AML-193 (cell line): ENCODE measurements at places on chromosomes 16 and 17.
A peak's percentile ranks its signal among the peaks of the same experiment; 100 is the strongest.

DNA sequence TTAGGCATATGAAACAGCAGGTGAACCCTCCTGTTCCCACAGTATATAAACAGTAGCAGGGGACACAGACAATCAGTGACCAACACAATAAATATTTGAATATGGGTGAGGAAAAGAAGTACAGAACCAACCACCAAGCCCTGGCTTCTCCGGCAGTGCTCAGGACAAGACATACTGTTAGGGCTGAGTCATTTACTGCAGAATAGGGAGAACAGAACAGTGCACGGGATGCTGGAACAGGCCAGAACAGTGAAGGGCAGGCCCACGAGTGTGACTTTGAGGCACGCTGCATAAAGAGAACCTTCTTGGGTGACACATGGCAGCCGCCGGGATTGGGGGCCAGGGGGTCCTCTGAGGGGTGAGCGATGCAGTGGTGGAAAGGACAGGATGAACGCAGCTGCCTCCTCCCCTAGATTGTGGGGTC is 160.4 kb downstream of the CMIP start:
- no peak for DNase-seq

- no peak for DNase-seq
Measured at GRCh38 chr17:5211458-5211857, 19.8 kb upstream of the ZNF594 start.

DNA sequence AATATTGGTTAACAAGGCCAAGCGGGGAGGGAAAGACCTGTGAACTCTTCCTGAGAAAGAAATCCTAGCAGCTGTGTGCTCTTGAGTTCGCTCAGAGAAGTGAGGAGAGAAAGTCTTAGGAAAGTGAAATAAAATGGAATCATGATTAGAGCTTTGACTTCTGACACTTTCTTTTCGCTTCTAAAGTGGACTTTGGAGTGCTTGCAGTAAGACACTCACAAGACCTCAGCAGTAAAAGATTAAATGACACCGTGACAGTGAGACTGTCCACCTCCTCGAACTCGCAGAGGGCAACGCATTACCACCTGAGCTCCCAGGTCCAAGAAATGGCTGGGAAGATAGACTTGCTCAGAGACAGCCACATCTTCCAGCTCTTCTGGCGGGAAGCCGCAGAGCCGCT is 71.2 kb downstream of the RNF213 start:
- no peak for DNase-seq

GRCh38 chr17:50062293-50063243 is 6.7 kb downstream of the ITGA3 start:
- no peak for DNase-seq

DNA sequence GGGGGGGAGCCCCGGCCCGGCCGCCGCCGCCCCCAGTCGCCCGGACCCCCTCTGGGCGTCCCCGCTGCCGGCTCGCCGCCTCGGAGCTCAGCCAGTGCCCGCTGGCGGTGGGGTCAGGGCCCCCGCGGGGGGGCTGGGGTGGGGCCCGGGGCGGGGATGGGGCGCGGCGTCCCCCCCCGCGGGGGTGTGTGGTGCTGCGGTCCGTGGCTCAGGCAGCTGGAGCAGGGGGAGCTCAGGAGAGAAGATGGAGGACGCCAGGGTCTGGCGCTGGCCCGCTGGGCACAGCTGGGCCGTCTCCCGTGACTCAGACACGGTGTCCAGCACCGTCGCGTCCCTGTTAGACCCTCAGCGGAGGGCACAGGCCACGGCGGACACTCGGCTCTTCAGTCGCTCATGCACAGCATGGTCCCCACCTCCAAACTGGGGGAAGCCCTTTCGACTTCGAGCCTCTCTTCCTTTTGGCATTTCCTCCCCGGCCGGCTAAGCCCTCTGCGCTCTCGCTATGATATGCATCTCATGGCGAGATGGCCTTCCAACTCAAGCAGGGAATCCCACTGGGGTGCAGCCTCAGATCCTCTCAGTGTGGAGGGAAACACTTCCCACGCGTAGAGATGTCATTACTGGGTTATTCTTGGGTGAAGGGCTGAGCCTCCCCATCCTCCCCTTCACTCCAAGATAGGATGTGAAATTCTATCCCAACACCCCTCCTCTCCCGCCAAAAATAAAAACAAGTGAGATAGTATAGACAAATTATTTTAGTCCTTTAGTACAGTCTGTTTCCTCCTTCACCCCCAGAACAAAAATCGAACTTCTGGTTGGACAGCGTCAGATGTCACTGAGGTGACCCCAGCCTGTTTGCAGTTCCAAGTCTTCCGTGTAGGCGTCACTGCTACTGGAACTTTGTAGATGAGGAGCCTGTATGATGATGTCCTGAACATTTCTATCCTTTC is 522 bp upstream of the VEZF1 start:
- DNase-seq: peak; percentile 65

DNA sequence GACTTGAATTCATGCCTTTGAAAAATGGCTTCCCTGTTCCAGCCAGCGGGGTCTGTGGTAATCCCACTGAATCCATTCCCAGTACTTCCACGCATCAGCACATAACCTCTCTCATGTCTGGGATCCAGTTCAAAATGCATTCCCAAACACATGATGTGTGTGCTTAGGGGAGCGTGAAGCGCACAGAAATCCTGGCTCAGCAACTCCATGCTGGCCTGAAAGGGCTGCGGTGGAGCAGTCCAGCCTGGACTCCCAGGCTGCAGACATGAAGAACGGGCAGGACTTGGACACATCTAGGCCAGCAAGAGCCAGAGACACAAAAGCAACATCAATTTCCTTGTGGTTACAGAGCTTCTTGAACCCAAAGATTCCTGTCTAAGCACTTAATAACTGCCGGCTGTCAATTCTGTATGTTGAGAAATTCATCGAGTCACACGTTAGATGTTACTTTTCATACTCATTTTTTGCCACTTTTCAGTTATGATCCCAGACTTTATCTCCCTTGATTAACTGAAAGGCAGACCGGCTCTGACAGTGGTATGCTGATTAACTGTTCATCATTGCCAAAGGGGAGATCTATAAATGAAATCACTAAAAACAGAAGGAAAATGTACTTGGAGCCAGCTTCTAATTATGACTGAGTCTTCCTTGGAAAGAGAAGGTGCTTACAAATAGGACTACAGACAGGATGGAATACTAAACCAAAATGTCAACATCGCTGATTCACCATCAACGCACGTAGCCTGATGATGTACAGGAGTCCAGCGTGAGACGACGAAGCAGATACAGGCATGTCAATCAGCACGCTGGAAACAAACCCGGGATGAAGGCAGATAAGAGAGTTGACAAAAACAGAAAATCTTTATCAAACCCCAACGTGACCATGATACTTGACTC is 23.0 kb downstream of the NSMCE1 start:
- DNase-seq: no peak

GRCh38 chr17:13395862-13396261 is 205.9 kb downstream of the HS3ST3A1 start:
- no peak for DNase-seq

DNA sequence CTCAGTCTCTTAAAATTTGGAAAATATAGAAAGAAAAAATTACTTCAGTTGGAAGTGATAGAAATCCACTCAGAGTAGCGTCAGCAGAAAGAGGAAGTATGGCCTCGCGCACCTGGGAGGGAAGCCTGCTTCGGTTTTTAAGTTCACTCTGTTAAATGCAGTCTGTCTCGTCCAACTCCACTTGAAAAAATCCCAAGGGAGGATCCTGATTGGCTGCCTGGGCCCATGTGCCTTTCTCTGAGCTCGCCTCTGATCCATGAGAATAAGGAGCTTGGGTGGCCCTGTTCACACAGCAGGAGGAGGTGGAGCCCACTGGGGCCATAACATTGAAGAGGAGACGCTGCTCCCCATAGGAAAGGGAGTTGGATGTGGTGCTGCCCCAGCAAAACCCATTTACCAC is 40.7 kb downstream of the DNAJA2 start:
- DNase-seq: no peak

- DNase-seq: no peak
Measured at GRCh38 chr17:81111066-81111465, 54.2 kb upstream of the PVALEF start.

DNA sequence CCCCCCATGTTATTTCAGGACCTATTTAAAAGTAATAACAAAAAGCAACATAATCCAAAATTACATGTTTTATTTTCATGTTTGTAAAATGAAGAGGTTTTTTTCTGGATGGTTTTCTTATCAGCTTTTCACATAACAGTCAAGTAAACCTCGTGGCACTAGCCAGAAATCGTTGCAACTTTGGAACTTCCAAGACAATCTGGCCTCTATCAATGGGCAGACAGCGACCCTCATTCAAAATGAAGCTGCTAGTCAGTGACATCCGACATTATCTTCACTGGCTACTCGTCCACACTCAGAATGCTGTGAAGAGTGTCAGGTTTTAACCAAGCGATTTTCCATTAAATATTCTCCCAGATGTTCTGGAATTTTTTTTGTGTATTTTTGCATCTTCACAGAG is 22.7 kb downstream of the ZNF652 start:
- DNase-seq: no peak
